Glutamatergic neuron (in vitro differentiated cells): ENCODE measurements at places on chromosomes 3 and 15.

- DNase-seq = no peak
Measured at GRCh38 chr3:151290673-151291072, 12.3 kb upstream of the P2RY14 start.

- DNase-seq = no peak
Measured at GRCh38 chr15:48516121-48516520, 129.4 kb downstream of the FBN1 start.

- DNase-seq = no peak
Measured at GRCh38 chr15:36432161-36432560, 147.3 kb upstream of the CDIN1 start.

GRCh38 chr3:101807888-101808287, 28.9 kb downstream of the NXPE3 start:
- DNase-seq = no peak

- DNase-seq = no peak
Measured at GRCh38 chr3:64176461-64176996, 48.7 kb downstream of the PRICKLE2 start.

DNA sequence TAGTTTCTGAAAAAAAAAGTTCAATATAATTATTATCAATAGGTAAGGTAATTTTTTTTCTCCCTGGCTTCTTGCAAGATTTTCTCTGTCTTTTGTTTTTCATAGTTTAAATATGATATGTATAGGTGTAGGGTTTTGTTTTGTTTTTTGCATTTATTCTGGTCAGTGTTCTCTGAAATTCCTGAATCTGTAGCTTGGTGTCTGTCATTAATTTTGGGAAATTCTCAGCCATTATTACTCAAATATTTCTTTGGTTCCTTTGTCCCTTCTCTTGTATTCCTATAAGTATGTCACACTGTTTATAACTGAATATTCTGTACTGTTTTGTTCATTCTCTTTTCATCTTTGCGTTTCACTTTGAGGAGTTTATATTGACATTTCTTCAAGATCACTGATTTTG, 22.1 kb downstream of the IQCH start:
- no peak for DNase-seq
